Activated CD4-positive, CD25-positive, alpha-beta regulatory T cell treated with anti-CD3 and anti-CD28 coated beads, Interleukin-2, amount 50 U/mL, for 72 hours (primary cell): ENCODE measurements at places on chromosomes 12 and 14.
A peak's percentile ranks its signal among the peaks of the same experiment; 100 is the strongest.

GRCh38 chr12:3964439-3964838 lies 91.2 kb upstream of the PARP11 start:
- DNase-seq = no peak

DNA sequence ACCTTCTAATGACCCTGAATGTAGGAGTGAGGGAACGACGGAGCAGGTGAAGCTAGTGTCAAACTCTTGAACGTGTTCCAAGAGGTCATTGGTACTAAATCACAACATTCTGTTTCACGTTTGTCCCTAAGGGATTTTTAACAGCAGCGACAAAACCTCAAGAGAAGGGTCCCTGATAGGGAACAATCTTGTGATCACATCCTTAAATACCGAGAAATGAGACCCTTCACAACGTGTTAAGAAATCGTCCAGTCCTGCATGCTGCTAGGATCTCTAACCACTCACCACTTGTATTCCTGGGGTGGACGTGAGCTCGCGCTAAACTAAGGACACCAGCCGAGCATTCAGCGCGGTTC lies 134.1 kb upstream of the KRAS start:
- DNase-seq = no peak

GRCh38 chr14:102417001-102417431 lies 54.3 kb downstream of the TECPR2 start:
- DNase-seq = no peak

DNA sequence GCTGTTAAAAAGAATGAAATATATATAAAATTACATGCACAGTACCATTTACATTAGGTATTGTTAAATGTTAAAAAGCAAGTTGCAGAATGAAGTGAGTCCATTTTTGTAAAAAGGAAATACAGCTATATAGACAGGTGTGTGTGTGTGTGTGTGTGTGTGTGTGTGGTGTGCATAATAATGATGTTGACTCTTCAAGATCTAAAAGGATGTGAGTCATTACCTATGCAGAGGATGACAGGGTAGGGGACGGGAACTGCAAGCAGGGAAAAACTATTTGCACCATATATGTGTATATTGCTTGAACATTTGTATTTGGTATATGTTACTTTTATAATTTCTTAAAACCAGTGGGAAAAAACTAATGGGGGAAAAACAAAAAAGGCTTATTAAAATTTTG lies 3.1 kb downstream of the C14orf39 start:
- no peak for DNase-seq

GRCh38 chr12:93680006-93680405 lies 2.8 kb downstream of the CRADD start:
- no peak for DNase-seq

- DNase-seq = no peak
Observed at GRCh38 chr14:68676511-68676943, 116.3 kb downstream of the ZFP36L1 start.

- no peak for DNase-seq
Observed at GRCh38 chr12:96205908-96206307, 11.7 kb downstream of the ELK3 start.

- no peak for DNase-seq
Observed at GRCh38 chr12:89345830-89346740, 6.2 kb downstream of the DUSP6 start.

GRCh38 chr14:52400846-52401245 lies 86.7 kb downstream of the PTGER2 start:
- no peak for DNase-seq

DNA sequence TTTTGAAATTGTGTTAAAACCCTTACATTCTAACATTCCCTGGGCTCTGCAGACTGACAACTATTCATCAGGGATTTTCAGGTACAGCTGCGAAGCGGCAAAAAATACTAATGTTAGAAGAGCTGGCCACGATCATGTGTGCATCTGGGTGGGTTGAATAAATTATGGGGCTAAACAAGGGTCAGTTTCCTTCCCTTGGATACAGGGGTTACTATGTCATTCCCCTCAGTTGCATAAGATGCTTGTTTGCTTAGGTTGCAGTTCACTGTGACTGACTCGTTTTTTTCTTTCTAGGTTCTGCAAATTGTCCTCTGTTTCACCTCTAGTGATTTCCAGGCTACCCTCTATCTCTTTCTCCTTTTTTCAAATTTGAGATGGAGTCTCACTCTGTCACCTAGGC lies 58.1 kb upstream of the GRIP1 start:
- DNase-seq = no peak

DNA sequence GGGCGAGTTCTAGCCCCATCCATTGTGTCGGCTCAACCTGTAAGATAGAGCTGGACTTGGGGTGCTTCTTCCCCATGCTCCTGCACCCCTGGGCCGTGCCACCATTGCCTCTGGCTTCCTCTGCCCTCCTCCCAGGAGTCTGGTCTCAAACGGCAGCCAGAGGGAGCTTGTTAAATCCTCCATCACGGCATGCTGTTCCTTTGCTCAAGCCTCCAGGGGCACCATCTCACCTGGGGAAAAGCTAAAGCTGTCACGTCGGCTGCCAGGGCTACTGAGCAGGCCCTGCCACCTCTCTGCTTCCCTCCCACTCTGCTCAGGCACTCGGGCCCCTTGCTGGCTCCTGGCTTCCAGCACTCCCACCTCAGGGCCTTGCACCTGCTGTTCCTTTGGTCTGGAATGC lies 140.4 kb downstream of the RBM19 start:
- DNase-seq = no peak

GRCh38 chr14:96806836-96807235 lies 9.7 kb downstream of the VRK1 start:
- no peak for DNase-seq

DNA sequence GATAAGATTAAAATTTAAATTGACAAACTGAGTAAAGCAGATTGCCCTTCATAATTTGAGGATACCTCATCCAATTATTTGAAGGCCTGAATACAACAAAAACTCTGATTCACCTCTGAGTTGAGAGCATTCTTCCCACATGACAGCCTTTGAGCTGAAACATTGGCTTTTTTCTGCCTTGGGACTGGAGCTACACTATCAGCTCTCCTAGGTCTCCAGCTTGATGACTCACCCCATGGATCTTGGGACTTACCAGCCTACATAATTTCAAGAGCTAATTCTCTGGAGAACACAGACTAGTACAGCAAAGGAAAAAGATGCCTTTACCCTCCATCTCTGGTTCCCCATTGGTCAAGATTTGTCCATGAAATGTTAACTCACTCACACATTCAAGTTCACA lies 555.1 kb downstream of the FOXG1 start:
- no peak for DNase-seq

DNA sequence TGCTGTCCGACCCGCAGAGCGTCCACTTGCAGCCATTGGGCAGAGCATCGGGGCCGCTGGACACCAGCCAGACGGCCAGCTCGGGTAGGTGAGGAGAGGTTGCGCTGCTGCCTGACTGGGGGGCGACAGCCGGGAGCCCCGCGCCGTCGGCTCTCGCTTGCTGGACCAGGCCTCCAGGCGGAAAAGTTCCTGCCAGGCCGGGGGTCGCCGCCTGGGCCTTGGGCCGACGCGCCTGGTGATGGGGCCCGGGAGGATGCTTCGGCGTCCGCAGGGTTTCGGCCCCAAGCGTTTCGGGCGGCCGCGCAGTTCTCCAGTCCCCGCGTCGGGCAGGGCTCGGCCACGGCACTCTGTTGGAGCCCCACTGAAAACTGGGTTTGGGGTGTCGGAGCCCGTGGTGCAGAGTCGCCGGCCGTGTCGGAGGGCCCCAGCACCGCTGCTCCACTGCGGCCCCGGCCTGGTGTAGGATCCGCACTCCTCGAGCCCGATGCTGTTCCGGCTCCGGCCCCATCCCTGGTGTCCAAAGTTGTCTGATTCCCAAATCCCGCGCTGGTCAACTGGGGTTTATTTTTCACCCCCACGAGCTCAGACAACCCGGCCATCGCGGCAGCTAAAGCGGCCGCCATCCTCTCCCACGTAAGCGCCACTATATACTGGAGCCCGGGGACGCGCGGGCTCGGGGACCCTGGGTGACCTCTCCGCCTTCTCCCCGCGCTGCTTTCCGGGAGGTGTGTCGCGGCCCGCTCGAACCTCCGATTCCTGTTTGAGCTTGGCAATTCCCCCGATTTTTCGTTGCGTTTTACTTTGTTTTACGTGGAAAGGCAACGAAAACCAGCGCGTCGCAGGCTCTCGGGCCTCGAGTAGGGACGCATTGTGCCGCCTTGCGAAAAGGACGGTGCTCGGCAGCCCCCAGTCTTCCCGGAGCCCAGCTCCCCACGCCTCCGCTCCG lies 872 bp downstream of the VSX2 start:
- no peak for DNase-seq

GRCh38 chr12:92648242-92649031 lies 54.4 kb upstream of the PLEKHG7 start:
- no peak for DNase-seq

- DNase-seq = no peak
Observed at GRCh38 chr12:30835216-30835615, 80.5 kb upstream of the CAPRIN2 start.

DNA sequence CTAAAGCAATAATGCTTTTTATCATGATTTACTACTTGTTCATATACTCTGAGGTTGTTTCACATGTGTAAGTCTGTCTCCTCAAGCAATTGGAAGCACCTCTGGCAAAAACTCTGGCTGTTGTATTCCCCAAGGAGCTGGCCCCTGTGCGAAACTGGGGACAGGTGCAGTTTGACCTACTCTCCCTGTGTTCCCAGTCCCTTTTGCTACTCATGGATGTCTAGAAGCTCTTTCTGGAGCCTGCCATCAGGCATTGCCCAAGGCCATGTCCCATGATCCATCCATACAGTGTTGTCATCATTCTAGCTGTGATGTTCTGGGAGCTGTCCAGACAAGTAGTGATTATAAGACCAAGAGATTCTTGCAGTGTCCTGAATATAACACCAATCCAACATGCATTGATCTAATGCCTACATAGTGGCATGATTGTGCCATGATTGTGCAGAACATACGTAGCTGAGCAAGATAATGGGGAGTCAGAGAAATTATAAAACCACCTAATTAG lies 14.9 kb downstream of the AKAP6 start:
- DNase-seq = no peak

GRCh38 chr12:51923506-51924365 lies 16.4 kb downstream of the ACVRL1 start:
- peak; percentile 62 for DNase-seq

GRCh38 chr12:123686636-123687190 lies 15.8 kb downstream of the TCTN2 start:
- no peak for DNase-seq

DNA sequence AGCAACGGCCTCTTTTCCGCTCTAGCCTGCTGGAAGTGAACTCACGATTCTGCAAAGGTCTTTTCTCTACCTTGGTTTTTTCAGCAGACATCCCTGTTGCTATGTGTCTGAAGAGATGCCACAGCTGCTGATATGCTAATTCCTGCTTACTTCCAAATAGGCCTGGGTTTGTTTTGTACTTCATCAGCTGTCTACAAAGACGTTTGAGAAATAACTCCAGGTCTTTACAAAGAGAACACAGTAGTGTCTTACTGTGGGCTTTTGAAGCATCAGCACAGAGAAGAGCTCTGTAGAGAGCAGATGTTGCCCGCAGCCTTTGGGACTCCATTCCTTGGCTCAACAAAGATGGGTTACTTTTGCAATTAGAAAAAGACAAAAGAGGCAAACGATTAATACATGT lies 1366.5 kb downstream of the AACS start:
- DNase-seq = no peak

DNA sequence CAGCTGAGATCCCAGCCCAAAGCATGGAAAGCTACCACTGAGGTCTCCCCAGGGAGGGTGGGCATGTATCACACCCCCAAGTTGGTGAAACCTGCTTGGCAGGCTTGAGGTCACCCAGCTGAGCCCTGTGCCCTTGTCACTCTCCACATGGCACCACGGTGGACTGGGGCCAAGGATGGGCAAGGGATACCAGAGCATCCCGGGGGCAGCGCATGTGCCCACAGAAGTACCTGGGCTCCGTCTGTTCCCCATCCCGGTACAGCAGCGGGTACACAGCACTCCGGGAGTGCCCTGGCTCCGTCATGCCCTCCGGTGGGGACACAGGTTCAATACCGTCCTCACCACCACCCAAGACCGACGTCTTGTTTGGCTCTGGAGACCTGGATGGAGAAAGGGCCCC lies 38.0 kb downstream of the RFLNA start:
- DNase-seq = no peak

GRCh38 chr14:81222691-81223090 lies 1.9 kb upstream of the GTF2A1 start:
- no peak for DNase-seq

DNA sequence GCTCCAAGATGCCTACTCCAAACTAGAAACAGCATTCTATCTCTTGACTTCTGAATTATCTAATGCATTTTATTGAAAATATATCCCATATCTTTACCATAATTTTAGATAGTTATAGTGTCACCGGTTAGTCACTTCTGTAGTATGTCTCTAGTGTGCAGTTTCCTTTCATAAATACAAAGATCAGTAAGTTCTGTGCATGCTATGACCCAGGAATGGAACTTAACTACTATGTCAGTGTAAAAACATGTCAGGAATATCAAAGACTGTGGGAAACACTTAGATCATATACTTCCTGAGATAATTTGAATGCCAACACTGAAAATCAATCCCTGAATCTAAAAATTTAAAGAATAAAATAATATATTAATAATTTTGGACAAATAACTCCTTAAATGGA lies 237.6 kb downstream of the ATXN7L3B start:
- no peak for DNase-seq

- no peak for DNase-seq
Observed at GRCh38 chr12:96329018-96329417, 71.2 kb downstream of the CDK17 start.

- DNase-seq = no peak
Observed at GRCh38 chr14:92885279-92886061, 37.5 kb upstream of the CHGA start.

- no peak for DNase-seq
Observed at GRCh38 chr14:65281991-65282895, 130.3 kb upstream of the FUT8 start.
